ENCODE measurements at places on chromosomes 4 and X. TPM values are rescaled to one million over a fixed set of nuclear protein-coding genes. Genes with fewer than 3 reads are reported as not detected.

Gene ATP8A1
- 13.2 TPM for total RNA-seq

Gene HMX1
- not detected for total RNA-seq

Gene NEXMIF
- total RNA-seq: 3.2 TPM

Gene SLITRK4
- 4.1 TPM for total RNA-seq

DNA sequence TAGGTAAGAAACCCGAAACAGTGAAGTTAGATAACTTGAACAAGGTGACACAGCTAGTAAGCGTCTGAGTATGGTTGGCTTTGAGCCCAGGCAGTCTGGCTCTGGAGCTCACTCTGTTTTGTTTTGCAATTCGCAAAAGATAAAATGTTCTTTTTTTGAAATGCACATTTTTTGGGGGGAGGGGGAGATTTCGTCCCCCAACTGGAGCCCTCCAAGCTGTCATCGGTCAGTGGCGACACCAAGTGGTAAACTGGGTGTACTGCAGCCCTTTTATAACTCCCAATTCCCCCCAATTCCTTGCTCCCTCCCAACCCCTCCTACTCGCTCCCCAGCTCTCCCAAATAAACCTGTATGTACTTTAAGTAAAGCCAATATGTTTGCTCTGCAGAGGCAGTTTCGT is 2.8 kb upstream of the CLCN5 start:
- no peaks in the 10 kb centered on the region for H3K4me1 ChIP-seq
- no peak overlapping the region for H3K4me3 ChIP-seq
- H3K27me3 ChIP-seq: no peaks in the 10 kb centered on the region

Gene LUZP4
- total RNA-seq: not detected

Gene ZFYVE28
- total RNA-seq: 25.9 TPM

Gene TECRL
- total RNA-seq: not detected

Gene MGARP
- total RNA-seq: 2.2 TPM

DNA sequence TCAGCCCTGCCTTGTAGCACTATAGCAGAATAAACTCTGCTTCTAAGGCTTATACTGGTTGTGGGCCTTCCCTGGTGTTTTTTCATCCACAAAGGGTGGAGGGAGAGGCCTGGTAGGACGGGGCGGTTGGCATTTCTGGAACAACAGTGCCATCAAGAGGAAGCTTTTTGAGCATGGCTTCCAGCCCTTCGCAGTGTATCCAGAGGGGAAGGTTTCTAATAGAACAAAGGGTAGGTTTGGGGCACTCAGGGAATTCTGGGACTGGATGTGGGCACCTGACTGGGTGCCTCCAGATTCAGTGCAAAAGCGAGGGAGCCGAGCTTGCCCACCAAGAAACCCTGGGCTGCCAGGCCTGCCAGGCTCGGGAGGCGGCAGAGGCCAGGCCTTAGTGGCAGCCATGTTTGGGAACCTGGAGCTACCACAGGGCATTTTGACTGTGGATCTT is 229.6 kb upstream of the AGTR2 start:
- H3K36me3 ChIP-seq: no peaks in the 10 kb centered on the region
- peak; percentile 81 for DNase-seq
- H3K4me3 ChIP-seq: no peak overlapping the region
- no peaks in the 10 kb centered on the region for H3K4me1 ChIP-seq
- H3K27me3 ChIP-seq: no peaks in the 10 kb centered on the region

- H3K4me1 ChIP-seq: no peaks in the 10 kb centered on the region
- DNase-seq: no peak
- H3K36me3 ChIP-seq: no peaks in the 10 kb centered on the region
- H3K4me3 ChIP-seq: no peak overlapping the region
- H3K27ac ChIP-seq: no peak overlapping the region
Measured at GRCh38 chr4:38213083-38213805, 253.0 kb downstream of the PTTG2 start.

DNA sequence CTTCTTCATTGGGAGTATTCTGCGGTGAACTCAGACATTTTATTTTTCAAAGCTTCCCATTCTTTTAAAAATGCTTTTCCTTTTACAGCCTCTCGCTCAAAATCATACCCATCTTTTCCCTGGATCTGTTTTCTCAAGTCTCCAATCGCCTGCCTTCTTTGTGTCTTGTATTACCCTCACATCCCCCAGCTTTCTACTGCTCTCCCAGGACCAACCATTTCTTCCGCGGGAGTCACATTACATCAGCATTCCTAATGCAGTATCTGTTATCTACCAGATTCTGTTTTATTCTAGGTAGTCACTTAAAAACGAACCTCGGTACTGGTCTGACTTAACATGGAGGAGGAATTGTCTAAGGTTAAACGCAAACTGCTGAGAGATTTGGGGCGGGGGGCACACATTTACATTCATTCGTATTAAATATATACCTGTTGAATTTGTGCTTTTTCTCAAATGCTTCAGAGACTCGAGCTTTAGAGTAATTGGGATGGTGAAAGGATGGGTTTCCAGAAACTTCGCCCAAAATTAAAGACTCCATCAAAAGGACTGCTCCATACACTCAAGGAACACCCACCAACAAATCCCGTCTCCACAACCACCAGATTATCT is 493 bp upstream of the UCHL1 start:
- H3K27me3 ChIP-seq: no peaks in the 10 kb centered on the region
- no peaks in the 10 kb centered on the region for H3K36me3 ChIP-seq
- peaks cover 1% of the 10 kb centered on the region for H3K4me1 ChIP-seq

- no peaks in the 10 kb centered on the region for H3K36me3 ChIP-seq
- no peak overlapping the region for H3K4me3 ChIP-seq
- H3K4me1 ChIP-seq: no peaks in the 10 kb centered on the region
- no peak overlapping the region for H3K27ac ChIP-seq
- H3K27me3 ChIP-seq: peaks cover 2% of the 10 kb centered on the region
Measured at GRCh38 chr4:121749225-121749624, 15.7 kb downstream of the SMIM43 start.

Gene FNIP2
- total RNA-seq: 97.8 TPM

DNA sequence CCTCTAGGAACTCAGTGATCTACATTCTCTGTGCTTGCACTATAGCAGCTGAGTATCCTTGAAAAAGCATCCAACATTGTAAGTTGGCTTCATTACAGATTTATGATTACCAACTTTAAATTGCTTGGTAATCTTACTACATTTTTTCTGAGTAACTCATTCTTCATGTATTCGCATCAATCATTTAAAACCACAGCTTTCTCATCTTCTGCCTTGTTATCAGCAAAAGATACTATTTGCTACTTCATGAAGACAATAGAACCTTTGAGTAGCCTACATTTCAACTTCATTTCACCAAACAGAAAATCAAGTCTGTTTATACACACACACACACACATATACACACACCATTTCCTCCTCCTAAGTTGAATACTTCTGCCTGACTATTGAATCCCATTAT is 6.2 kb upstream of the DCAF8L2 start:
- no peak overlapping the region for H3K27ac ChIP-seq
- DNase-seq: no peak
- H3K4me3 ChIP-seq: no peak overlapping the region
- H3K4me1 ChIP-seq: no peaks in the 10 kb centered on the region
- no peaks in the 10 kb centered on the region for H3K36me3 ChIP-seq

- no peak overlapping the region for H3K4me3 ChIP-seq
- no peaks in the 10 kb centered on the region for H3K27me3 ChIP-seq
- H3K4me1 ChIP-seq: peaks cover under 1% of the 10 kb centered on the region
- H3K27ac ChIP-seq: no peak overlapping the region
- DNase-seq: no peak
- H3K36me3 ChIP-seq: no peaks in the 10 kb centered on the region
Measured at GRCh38 chr4:139738846-139739613, 73.4 kb downstream of the MGST2 start.
